ENCODE measurements at places on chromosomes 6 and 20.

DNA sequence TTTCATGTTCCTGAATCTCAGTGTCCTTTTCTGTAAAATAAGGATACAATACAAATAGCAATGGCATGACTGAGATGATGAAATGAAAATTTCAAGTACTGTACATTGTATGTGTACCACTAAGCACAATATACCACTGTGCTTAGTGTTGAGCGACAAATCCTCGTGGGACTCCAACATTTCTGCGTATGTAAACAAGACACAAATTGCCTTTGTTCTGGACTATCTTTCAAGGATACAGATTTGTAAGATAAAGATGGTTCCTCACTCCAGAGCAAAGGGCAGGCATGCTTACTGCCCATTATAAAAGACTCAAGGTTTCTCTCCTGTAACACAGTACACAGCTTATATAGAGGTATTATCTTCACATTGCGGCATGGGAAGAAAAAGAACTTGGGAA, 6.0 kb downstream of the RARS2 start:
- no peak for DNase-seq

DNA sequence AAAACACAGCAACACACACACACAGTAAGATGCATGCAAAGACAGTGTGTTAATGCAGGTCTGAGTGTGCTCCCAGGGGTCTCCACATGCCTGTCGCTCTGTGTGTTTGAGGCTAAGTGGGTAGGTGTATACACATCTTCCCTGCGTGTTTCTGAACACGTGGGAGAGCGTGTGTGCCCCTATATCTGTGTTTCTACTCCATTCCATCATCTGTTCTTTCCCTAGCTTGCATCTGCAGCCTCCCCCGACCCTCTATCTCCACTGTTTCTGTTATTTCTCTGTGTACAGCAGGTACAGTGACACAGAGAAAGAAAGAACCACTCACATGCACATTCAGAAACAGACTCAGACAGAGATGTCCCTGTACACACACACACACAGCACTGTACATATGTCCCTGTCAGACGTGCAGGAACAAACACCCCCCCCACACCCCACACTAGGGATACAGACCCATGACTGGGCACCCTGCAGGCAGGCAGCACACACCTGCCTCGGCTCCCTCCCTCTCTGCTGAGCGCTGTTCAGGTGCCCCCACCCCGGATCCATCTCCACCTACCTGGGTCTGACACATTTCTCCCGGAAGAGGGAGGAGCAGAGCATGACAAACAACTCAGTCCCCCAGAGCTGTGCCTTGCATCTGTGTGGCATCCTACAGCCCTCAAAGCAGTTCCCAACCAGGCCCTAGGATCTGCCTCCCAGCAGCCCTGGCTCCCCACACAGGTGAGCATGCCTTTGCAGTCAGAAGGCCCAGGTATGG, 27.6 kb downstream of the KCNK15 start:
- DNase-seq: no peak

GRCh38 chr6:129251669-129252376, 368.9 kb downstream of the LAMA2 start:
- DNase-seq: peak; percentile 56

DNA sequence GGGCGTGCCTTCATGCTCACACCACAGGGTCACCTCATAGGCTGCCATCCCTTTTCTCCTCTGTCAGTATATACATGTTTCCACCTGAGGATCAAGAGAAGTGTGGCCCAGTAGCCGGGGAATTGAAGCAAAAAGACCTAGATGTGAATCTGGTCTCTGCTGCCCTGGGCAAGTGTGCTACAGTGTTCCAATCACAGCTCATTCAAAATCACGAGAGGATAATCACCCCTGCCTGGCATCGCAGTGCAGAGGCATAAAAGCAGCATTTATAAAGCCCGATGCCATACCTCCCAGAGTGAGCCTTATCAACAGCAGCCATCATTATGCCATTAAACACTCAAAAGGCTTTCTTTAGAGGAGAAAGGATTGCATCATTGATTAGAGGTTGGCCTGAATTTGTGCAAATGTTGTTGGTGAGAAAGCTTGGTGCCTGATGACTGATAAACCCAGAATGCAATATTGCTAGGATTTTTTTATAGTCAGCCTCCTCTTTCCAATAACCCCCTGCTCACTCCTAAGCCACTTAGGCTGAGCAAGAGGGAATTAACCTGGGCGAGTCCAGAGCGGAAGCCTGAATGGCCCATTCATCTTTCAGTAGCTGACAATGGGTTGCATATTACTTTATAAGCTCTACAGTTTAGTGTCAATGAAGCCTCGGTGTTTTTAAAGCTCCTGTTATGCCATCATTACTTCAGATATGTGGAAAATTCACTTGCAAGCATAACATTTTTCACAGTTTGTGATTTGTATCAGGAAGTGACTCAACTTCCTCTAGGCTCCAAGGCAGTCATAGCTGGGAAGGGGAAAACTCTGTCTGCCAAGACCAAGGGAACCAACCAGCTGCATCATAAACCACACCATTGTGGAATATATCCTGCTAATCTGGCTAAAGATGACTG, 92.5 kb upstream of the NXT1 start:
- no peak for DNase-seq

DNA sequence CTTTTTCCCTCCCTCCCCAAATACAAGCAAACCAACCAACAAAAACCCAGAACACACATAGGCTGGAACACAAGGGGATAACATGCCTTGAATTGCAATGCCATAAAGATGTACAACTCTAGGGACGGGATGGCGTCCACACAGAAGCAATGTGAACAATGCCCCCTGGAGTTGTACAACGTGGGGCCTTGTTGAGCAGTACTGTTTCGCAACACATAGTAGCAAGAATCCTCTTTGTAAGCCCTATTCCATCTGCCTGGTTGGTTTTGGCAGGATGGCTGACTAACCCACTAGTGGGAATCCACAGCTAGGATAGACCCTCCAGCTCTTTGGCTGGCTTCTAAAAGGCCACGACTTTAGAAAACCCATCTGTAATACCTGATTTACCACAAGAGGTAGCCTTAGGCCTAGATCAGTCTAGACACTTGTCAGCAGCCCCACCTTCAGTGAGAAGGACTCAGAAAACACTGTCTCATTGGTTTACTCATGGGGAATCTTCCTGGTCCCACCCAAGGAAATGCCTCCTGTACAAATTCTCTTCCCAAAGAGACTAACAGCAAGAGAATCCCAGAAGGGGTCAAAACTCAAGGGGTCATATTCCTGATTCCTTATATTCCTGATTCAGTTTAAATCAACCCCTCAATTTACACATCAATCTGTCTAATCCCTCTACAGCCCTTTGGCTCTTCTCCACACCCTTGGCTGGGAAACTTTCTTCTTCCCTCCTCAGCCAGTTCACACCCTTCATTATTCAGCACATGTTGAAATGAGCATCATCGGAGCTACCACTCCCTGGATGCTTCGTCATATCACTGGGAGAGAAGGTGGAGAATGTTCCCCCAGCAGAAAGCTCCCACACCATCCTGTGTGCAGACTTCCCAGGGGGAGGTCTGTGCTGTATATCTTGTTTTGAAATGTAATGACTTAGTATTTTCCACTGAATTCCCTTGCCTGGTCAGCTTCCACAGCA, 622.4 kb upstream of the FLRT3 start:
- DNase-seq: peak; percentile 19

- DNase-seq: no peak
These were observed 34.6 kb downstream of the REPS1 start for GRCh38 chr6:138953451-138953850.

- DNase-seq: no peak
These were observed 14.9 kb downstream of the GLP1R start for GRCh38 chr6:39063526-39063925.

DNA sequence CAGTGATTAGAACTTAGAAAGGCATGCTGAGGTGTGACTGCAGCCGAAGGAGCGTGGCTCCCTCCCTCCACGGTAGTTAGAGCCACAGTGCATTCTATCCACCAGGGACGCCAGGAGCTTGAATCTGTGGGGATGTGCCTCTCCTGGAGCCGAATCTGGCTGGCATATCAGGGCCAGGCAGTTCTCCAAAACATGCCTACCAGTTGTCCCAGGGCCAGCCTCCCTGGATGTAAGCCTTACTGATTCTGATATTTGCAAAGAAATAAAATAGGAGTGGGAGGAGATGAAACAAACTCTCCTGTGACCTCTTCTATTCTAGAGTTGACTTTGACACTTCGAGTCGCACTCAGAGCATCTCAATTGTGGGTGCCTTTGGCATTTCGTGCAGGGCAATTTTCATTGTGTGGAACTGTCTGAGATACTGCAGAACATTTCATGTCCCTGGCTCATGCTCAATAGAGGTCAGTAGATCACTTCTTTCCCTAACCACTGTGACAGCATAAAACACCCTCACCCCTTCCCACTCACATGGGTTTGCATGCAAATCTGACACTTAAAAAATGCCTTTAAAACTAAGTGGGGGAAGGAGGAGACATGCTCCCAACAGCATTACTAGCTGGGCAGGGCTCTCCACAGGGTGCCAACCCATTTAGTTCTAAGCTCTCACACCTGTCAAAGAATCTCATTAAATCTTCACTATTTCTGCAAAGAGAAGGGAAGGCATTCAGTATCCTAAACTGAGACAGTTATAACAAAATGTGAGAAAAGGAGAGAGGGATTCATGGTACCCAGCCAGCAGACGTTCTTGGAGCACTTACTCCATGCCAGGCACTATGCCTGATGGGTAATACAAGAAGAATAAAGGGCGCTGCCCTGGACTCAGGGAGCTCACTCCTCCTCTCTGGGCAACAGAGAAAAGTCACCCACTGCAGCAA, 378.9 kb downstream of the PREX1 start:
- no peak for DNase-seq

DNA sequence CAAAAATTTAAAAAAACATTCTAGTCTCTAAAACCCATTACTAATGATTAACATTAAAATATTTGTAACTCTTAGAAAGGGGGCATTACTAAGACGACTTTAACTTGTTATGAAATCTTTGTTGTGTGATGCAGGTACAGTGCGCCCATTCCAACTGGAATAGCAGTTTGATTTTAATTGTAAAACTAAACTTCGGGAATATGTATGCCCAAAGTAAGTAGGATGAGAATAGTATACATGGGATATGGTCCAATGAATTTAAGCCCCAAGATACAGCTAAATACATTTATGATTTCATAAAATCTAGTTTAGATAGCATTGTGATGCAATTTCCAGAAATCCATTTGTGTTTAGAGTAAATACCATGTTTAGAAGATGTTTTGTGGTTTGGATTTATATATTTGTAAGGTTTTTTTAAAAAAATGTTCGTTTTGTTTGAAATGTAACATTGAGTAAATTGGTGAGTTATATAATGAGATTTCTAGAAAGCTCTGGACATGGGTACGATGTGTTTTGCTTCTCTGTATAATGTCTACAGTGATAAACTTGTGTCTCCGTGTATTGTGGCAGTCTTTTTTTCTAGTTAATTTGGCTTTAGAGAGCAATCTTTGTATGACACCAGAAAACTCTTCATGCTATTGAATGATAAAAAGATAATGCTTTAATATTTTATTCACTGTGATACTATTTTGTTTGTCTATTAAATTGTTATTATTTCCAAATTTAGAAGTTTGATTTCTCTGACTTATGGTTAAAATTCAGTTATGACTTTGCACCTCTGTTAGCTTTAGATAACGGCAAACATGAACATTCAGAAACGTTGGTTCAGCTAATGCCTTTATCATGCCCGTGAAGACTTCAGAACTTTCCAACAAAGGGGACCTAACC, 54.8 kb downstream of the RNF182 start:
- DNase-seq: no peak

GRCh38 chr6:100846276-100846675, 34.9 kb downstream of the ASCC3 start:
- DNase-seq: no peak

DNA sequence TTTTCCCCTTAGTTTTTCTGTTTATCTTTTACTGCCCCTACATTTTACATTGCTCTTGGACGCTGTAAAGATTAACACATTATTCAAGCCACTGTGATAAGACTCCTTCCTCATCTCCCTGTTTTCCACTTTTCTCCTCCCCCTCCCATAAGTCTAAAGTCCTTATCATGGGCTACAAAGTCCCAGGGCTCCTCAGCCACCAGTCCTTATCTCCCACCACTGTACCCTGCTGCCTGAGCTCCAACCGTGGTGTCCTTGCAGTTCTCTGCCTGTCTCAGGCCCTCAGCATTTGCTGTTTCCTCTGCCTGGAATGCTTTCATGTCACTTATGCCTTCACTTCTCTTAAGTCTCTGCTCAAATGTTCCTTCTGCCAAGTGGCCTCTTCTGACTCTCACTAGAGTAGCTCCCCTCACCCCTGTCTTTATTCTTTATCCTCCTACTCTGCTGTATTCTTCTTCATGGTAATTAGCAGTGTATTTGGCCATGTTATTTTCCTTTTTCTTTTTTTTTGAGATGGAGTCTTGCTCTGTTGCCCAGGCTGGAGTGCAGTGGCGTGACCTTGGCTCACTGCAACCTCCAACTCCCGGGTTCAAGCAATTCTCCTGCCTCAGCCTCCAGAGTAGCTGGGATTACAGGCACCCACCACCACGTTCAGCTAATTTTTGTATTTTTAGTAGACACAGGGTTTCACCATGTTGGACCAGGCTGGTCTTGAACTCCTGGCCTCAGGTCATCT, 10.8 kb upstream of the LATS1 start:
- DNase-seq: no peak

DNA sequence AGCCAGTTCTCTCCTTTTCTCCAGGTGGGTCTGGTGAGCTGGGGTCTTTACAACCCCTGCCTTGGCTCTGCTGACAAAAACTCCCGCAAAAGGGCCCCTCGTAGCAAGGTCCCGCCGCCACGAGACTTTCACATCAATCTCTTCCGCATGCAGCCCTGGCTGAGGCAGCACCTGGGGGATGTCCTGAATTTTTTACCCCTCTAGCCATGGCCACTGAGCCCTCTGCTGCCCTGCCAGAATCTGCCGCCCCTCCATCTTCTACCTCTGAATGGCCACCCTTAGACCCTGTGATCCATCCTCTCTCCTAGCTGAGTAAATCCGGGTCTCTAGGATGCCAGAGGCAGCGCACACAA, 765 bp upstream of the CFB start:
- no peak for DNase-seq
